ENCODE measurements at places on chromosomes 4 and X.

DNA sequence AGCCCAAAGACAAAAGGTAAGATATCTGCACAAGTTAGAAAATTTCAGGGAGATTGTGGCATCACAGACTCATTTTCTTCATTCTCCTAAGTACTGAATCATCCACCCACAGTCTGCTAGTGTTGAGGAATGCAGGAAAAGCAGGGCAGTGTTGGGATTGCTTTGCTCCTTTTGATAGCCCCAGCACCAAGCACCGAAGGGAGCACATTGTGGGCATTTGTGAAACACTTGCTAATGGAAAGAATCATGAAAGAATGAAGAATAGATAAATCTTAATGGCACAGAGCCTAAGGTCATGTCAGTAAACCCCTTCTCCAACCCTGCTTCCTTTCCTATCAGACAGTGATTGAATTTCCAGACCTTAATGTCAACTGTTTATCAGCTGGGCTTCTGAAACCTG lies 103.1 kb upstream of the GPRIN3 start:
- H3K4me1 ChIP-seq: peaks cover 6% of the 10 kb centered on the region
- no peaks in the 10 kb centered on the region for H3K27me3 ChIP-seq
- peaks cover 5% of the 10 kb centered on the region for H3K36me3 ChIP-seq
- no peak overlapping the region for H3K4me3 ChIP-seq

GRCh38 chrX:116317409-116317808 lies 119.0 kb upstream of the SLC6A14 start:
- H3K36me3 ChIP-seq: no peaks in the 10 kb centered on the region
- H3K4me1 ChIP-seq: no peaks in the 10 kb centered on the region
- no peak overlapping the region for H3K4me3 ChIP-seq

GRCh38 chrX:103823591-103823990 lies 8.5 kb downstream of the RAB9B start:
- no peak overlapping the region for H3K4me3 ChIP-seq
- no peaks in the 10 kb centered on the region for H3K27me3 ChIP-seq
- DNase-seq: no peak
- no peak overlapping the region for H3K27ac ChIP-seq
- no peaks in the 10 kb centered on the region for H3K36me3 ChIP-seq

GRCh38 chr4:184021389-184021788 lies 116.3 kb downstream of the STOX2 start:
- no peaks in the 10 kb centered on the region for H3K4me1 ChIP-seq
- no peak for DNase-seq
- no peak overlapping the region for H3K4me3 ChIP-seq
- no peak overlapping the region for H3K27ac ChIP-seq

DNA sequence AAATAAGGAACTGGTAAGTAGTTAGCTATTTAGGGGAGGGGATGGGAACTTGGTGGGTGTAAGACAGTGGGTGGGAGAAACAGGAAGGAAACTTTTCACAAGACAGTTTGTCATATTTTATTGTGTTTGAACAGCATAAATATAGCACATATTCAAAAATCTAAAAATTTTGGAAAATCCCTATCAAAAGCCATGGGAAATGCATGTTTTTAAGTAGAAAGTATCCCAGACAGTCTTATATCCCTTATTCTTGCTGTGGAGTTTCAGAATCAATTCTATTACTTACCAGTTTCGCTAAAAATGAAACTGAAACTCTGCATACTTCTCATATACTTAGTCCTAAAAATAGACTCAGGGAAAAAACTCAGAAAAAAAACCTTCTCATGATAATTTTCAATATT lies 22.3 kb upstream of the RASGEF1B start:
- DNase-seq: no peak
- H3K36me3 ChIP-seq: no peaks in the 10 kb centered on the region
- peak overlapping the region; percentile 72 for H3K4me3 ChIP-seq
- H3K4me1 ChIP-seq: peaks cover 20% of the 10 kb centered on the region
- H3K27me3 ChIP-seq: no peaks in the 10 kb centered on the region
- H3K27ac ChIP-seq: peak overlapping the region; percentile 32

- no peaks in the 10 kb centered on the region for H3K36me3 ChIP-seq
- no peak for DNase-seq
- H3K27ac ChIP-seq: no peak overlapping the region
- peaks cover 12% of the 10 kb centered on the region for H3K27me3 ChIP-seq
- no peak overlapping the region for H3K4me3 ChIP-seq
- no peaks in the 10 kb centered on the region for H3K4me1 ChIP-seq
These were observed 12.4 kb downstream of the EDNRA start for GRCh38 chr4:147493307-147493706.

DNA sequence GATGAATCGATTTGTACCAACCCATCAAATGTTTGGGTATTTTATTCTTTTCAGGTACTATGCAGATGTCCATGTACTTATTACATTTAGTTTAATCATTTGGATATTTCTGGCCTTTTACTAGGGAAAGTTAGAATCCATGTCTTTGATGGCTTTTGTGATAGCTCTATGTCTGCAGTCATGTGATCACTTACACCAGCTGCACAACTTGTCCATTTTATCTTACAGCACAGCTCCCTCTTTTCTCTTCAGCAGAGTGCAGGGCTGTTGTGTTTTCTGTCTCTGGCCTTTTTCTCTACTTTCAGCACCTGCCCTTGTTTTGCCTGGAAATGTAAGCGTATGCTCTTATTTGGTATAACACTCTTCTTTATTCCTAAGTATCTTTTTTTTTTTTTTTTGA lies 30.6 kb downstream of the WWC2 start:
- peaks cover 20% of the 10 kb centered on the region for H3K4me1 ChIP-seq
- H3K27ac ChIP-seq: no peak overlapping the region
- no peak overlapping the region for H3K4me3 ChIP-seq
- DNase-seq: no peak

Measured in T-helper 17 cell (primary cell).